Posterior cingulate gyrus (tissue), 11 donors: ENCODE measurements at places on chromosomes 3 and 15.

GRCh38 chr3:130565224-130565623, 48.2 kb downstream of the COL6A6 start:
- DNase-seq: no peak

- DNase-seq: no peak
Measured at GRCh38 chr3:115834068-115834467, 210.8 kb downstream of the GAP43 start.

GRCh38 chr15:60611592-60612346, 132.8 kb upstream of the ICE2 start:
- no peak for DNase-seq

GRCh38 chr3:157174290-157174648, 14.3 kb upstream of the CCNL1 start:
- DNase-seq: no peak

DNA sequence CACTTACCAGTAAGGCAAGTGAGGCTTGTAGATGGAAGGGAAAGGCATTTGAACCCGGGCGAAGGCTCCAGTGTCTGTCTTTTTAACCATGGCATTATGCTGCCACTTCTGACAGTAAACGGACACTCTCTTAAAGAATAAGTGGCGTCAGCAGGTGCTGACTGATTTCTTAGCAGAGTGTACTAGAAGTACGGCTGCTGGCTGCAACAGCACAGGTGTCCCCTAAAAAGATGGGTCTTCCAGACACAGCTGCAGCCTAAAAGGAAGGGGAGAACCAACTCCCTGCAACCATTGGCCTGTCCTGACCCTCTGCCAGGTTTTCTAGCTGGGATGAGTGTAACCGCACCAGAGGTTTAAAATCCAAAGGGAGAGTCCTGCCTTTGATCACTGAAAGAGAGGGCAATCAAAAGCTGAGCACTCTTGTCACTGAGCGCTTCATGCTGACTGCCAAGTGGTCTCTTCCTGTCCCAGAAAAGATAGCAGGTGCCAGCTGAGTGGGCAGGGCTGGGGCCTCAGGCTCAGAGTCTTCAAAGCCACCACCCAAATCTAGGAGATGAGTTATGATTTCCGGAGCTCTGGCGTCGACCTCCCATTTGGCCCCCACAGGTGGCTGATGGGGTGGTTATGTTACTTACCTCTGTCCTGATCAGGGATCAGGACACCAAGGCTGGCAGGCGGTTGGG, 255.8 kb downstream of the SLCO3A1 start:
- no peak for DNase-seq

DNA sequence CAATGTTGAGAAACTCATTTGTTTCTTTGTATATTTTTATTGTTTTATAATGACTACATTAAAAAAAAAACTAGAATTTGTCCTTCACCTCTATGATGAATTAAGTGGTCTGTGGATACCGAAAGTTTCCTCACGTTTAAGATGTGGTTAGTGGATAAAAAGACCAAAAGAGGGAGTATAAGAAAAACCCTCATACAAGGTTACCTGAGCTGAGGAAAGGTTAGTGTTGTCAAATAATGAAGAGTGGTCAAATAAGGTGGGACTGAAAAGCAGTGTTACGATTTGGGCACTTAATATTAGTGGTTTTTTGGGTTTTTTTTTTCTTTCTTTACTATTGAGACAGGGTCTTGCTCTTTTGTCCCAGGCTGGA, 21.2 kb downstream of the RASA2 start:
- DNase-seq: no peak

- no peak for DNase-seq
Measured at GRCh38 chr3:11565072-11565471, 78.6 kb downstream of the VGLL4 start.

- DNase-seq: no peak
Measured at GRCh38 chr3:136330900-136331299, 80.8 kb downstream of the PCCB start.

DNA sequence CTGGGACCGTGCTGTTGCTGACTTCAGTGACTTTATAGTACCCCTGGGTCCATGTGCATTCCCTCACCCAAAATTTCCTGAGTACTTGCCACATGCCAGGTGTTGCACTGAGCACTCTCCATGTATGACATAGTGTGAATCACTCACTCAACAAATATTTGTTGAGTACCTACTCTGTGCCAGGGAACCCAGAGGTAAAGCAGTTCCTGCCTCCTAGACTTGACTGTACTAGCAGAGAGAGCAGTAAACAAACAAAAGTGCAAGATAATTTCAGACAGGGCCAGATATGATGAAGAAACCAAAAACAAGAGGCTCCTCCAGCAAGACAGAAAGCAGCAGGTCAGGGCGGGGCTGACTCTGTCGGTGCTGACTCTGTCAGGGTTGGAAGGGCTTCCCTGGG, 12.2 kb downstream of the TGM4 start:
- DNase-seq: no peak

- DNase-seq: no peak
Measured at GRCh38 chr3:135009014-135009413, 214.0 kb downstream of the EPHB1 start.

DNA sequence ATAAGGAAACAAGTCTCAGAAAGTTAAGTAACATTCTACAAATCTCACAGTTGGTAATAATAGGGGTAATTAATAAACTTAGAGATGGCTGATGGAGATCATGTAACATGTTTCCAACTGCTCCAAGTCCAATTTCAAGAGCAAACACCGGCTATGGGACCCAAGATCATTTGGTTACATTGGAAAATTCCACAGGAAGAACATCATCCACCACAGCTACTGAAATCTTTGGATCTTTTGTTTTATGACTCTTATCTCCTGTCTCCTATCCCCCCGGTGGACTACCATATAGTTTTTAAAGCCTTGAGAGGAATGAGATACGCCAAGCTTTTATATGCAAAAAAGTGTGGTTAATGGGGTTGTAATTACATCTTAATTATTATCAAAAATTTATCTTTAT, 216.1 kb downstream of the WNT5A start:
- no peak for DNase-seq

GRCh38 chr3:5423523-5423922, 236.0 kb downstream of the EDEM1 start:
- DNase-seq: no peak

- no peak for DNase-seq
Measured at GRCh38 chr3:138975351-138975750, 28.3 kb downstream of the FOXL2NB start.

DNA sequence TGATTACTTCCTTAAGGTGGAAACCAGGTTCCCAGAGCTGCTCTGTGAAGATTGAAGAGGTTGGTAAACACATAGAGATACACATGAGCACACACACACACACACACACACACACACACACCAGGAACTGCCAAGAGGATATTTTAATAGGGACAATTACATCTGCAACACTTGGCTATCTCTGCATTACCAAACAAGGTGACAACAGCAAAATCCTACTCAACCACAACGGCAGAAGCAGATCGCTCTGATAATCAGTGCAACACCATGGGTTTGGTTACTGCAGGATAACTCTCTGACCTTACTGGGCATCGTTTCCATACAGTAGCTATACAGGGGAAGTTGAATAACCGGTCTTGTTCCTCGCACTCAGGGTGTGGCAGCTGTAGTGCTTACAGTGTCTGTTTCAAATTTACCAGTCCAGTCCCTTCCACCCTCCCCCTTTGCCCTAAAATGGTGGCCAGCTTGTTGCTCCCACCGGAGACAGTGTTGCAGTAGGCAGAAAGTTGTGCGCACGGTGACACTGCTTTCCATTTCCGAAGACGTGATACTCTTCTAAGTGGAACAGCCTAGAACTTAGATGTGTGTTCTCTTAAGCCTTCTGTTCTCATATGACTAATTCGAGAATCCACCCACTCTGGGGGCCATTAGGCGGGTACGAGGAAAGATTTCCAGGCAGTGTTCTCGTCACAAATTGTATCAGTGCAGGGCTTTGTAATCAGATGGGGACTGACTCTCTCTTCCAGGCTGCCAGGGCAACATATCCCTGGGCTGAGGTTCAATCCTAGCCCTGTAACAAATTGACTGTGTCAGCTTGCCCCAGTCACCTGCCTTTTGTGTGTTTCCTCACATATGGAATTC, 176.2 kb downstream of the P3H2 start:
- no peak for DNase-seq

- DNase-seq: no peak
Measured at GRCh38 chr3:45990181-45990580, 5.4 kb downstream of the FYCO1 start.

DNA sequence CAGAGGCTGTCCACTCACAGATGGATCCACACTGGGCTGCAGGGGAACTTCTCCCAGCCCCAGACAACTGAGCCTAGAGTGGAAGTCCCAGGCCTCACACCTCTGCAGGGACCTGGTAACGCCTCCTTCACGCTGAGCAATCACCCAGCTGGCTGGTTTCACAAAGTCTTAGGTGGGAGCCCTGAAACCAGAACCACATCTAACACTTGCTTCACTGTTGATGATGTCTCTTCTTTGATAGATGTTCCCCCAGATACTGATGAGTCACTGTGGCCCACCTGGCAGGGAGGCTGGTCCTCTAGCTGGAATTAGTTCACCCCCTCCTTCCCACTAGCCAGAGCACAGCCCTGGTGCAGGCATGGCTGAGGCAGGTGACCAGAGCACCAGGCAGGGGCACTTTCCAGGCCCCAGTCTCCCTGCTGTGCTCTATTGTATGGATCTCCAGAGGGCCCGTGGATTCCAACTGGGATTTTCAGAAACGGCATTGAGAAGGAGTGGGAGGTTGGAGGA, 33.5 kb downstream of the MYL3 start:
- DNase-seq: no peak

DNA sequence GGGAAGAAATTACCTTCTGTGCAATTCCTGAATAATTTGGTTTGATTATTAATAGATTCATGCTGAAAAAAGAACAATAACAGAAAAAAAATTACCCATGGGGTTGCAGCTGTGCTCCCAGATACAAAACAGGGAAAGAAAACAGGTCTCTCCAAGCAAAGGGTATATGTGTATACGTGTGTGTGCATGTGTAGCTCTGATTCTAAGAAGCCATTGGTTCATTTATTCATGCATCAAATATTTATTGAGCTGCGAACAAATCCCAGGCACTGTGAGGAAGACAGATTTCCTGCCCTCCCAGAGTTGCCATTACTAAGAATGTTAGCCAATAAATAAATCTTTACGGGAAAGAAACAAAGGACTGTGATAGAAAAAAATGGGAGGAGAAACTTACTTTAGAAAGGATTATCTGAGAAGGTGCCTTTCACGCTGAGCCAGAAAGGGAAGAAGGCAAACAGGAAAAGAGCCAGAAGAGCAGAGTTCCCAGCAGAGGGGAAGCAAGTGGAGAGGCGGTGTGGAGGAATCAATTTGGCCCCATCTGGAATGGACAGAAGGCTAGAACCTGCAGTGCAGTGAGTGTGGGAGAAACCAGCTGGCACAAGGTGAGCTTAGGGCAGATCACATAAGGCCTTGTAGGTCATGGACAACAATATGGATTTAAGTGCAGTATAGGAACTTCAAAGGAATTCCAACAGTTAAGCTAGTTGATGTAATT, 20.7 kb downstream of the CHL1 start:
- DNase-seq: no peak

- no peak for DNase-seq
Measured at GRCh38 chr3:45215466-45215865, 10.6 kb downstream of the TMEM158 start.
